ENCODE measurements at places on chromosomes 11 and 22. TPM values are rescaled to one million over a fixed set of nuclear protein-coding genes. Genes with fewer than 3 reads are reported as not detected.

The VSIG2 gene
- total RNA-seq = not detected

The HYOU1 gene
- 40.1 TPM for total RNA-seq

The GAS2 gene
- 12.5 TPM for total RNA-seq

The HORMAD2 gene
- not detected for total RNA-seq

The KRTAP5-9 gene
- not detected for total RNA-seq

The MUC6 gene
- total RNA-seq = not detected

Measured in parietal lobe (tissue), 2 donors.